Activated CD8-positive, alpha-beta memory T cell treated with anti-CD3 and anti-CD28 coated beads, Interleukin-2, amount 10 ng/mL, durations not matched to agents 7 days and 5 days (primary cell): ENCODE measurements at places on chromosomes 7 and 10.

DNA sequence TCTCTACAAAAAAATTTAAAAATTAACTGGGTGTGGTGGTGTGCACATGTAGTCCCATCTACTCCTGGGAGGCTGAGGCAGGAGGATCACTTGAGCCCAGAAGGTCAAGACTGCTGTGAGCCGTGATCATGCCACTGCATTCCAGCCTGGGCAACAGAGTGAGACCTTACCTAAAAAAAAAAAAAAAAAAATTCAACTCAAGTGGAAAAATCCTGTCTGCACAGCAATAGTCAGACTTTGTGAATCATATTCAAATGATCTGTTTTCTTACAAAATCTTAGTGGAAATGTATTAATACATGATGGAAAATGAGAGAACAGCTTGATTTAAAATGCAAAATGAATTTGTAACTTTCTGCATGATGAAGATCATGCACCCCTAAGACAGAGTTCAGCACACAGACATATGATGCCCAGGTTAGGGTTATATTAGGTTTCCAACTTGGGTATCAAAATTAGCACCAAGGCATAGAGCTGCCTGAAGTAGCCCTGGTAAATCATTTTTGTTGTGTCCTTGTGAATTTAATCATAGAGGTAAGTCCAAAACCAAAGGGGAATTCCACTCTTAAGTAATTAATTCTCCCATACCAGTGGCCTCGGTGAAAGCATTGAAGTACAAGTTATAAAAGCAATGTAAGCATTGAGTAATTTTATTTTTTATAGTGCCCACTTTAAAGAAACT lies 93.8 kb downstream of the ADD3 start:
- H3K27me3 ChIP-seq: no peaks in the 10 kb centered on the region
- H3K4me1 ChIP-seq: peaks cover 23% of the 10 kb centered on the region
- peaks cover 43% of the 10 kb centered on the region for H3K36me3 ChIP-seq
- no peak overlapping the region for H3K27ac ChIP-seq

- no peak overlapping the region for H3K4me3 ChIP-seq
- H3K27ac ChIP-seq: no peak overlapping the region
- H3K27me3 ChIP-seq: no peaks in the 10 kb centered on the region
- H3K36me3 ChIP-seq: no peaks in the 10 kb centered on the region
- H3K4me1 ChIP-seq: no peaks in the 10 kb centered on the region
Observed at GRCh38 chr7:103887853-103888602, 101.4 kb downstream of the RELN start.

- DNase-seq: no peak
- H3K27ac ChIP-seq: peak overlapping the region; percentile 88
- no peaks in the 10 kb centered on the region for H3K27me3 ChIP-seq
- peaks cover 89% of the 10 kb centered on the region for H3K36me3 ChIP-seq
- peaks cover 31% of the 10 kb centered on the region for H3K4me1 ChIP-seq
Observed at GRCh38 chr7:135160098-135160857, 10.2 kb downstream of the CYREN start.

GRCh38 chr7:22486597-22486996 lies 13.4 kb downstream of the STEAP1B start:
- no peaks in the 10 kb centered on the region for H3K36me3 ChIP-seq
- no peak overlapping the region for H3K27ac ChIP-seq
- DNase-seq: no peak
- peaks cover 13% of the 10 kb centered on the region for H3K4me1 ChIP-seq
- no peak overlapping the region for H3K4me3 ChIP-seq

- H3K4me3 ChIP-seq: peak overlapping the region; percentile 92
- peaks cover 84% of the 10 kb centered on the region for H3K4me1 ChIP-seq
- H3K36me3 ChIP-seq: peaks cover 31% of the 10 kb centered on the region
- DNase-seq: peak; percentile 93
- H3K27ac ChIP-seq: peak overlapping the region; percentile 94
- no peaks in the 10 kb centered on the region for H3K27me3 ChIP-seq
Observed at GRCh38 chr10:80459047-80459865, 5.1 kb downstream of the TSPAN14 start.

DNA sequence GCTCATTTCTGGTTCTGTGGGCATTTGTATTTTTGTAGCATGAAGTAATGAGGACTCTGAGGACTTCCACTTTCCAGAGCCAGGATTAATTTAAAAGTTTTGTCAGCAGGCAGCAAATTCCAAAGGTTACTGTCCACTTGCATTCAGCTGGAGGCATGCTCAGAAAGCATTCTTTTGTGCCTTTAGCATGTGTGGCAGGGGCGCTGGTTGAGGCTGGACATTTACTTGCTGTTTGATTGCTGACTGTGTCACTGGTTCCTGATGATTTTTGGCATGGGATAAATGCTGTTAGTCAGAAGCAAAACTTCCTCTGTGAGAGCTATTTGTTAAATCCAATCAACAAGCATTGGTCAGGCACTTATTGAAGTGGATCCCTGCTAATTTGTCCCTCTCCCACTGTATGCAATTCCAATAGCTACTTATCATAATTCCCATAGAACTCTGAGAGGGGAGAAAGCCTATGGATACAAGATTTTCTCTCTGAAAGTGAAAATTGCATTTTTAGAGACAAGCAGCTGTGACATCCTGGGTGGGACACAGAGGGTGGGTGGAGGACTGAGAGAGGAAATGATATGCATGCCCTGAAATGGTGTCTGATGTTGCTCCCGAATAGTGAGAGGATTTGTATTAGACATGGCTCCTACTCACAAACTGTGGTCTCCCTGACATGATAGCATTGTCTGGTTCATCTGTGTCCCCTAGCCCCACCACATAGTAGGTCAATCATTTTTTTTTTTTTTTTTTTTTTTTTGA lies 161.2 kb upstream of the WDR11 start:
- H3K36me3 ChIP-seq: no peaks in the 10 kb centered on the region
- H3K27me3 ChIP-seq: no peaks in the 10 kb centered on the region
- no peak for DNase-seq
- no peaks in the 10 kb centered on the region for H3K4me1 ChIP-seq
- no peak overlapping the region for H3K27ac ChIP-seq

- no peak for DNase-seq
- H3K36me3 ChIP-seq: peaks cover 1% of the 10 kb centered on the region
- no peak overlapping the region for H3K27ac ChIP-seq
- H3K27me3 ChIP-seq: no peaks in the 10 kb centered on the region
- H3K4me3 ChIP-seq: no peak overlapping the region
Observed at GRCh38 chr7:129282865-129283264, 58.0 kb downstream of the AHCYL2 start.

DNA sequence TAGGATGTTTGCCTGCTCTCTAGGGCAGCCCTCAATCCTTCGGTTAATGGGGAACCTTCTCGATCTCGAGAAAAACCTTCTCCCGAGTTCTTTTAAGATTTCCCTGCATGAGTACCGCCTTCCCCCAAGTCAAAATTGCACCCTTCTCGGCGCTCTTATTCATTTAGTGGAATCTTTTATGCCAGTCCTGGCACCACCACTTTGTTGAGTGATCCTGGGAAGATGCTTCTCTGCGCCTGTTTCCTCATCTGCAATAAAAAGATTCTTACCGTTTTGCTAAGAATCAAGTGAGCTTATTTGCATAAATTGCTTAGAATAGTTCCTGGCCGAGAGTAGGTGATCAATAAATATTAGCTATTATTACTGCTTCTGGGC lies 697 bp downstream of the ARPC1A start:
- no peaks in the 10 kb centered on the region for H3K27me3 ChIP-seq
- H3K27ac ChIP-seq: peak overlapping the region; percentile 72
- H3K36me3 ChIP-seq: peaks cover 12% of the 10 kb centered on the region
- peaks cover 40% of the 10 kb centered on the region for H3K4me1 ChIP-seq
- peak overlapping the region; percentile 82 for H3K4me3 ChIP-seq

GRCh38 chr7:45237788-45238461 lies 80.3 kb downstream of the RAMP3 start:
- H3K4me3 ChIP-seq: no peak overlapping the region
- peaks cover 65% of the 10 kb centered on the region for H3K27me3 ChIP-seq
- no peak overlapping the region for H3K27ac ChIP-seq
- DNase-seq: no peak
- no peaks in the 10 kb centered on the region for H3K36me3 ChIP-seq

GRCh38 chr10:78351283-78351682 lies 317.6 kb downstream of the RPS24 start:
- H3K27me3 ChIP-seq: peaks cover 6% of the 10 kb centered on the region
- H3K4me3 ChIP-seq: no peak overlapping the region
- no peak overlapping the region for H3K27ac ChIP-seq
- no peak for DNase-seq
- no peaks in the 10 kb centered on the region for H3K36me3 ChIP-seq
- no peaks in the 10 kb centered on the region for H3K4me1 ChIP-seq

- peaks cover 42% of the 10 kb centered on the region for H3K27me3 ChIP-seq
- peak overlapping the region; percentile 50 for H3K4me3 ChIP-seq
- no peak overlapping the region for H3K27ac ChIP-seq
Observed at GRCh38 chr10:16520900-16521299, 779 bp downstream of the C1QL3 start.

- no peaks in the 10 kb centered on the region for H3K27me3 ChIP-seq
- no peak overlapping the region for H3K4me3 ChIP-seq
- no peak overlapping the region for H3K27ac ChIP-seq
- H3K36me3 ChIP-seq: peaks cover 67% of the 10 kb centered on the region
Observed at GRCh38 chr7:50339990-50340500, 35.5 kb downstream of the IKZF1 start.

DNA sequence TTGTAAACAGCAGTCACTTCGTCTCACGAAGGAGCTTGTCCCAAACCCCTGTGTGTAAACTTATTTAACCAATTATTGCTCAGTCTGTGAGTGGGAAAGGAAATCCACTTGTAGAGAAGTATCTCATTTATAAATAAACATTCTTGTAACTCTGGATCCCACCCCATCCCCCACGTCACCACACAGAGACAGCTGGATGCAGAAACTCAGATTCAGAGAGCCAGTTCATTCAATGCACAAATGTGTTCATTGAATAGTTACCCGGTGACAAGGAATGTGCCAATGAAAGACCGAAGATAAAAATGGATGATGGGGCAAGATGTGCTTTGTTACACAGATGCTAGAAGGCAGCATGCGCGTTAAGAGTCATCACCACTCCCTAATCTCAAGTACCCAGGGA lies 8.3 kb upstream of the OCM start:
- H3K4me3 ChIP-seq: no peak overlapping the region
- DNase-seq: no peak
- H3K27ac ChIP-seq: no peak overlapping the region
- H3K4me1 ChIP-seq: no peaks in the 10 kb centered on the region

DNA sequence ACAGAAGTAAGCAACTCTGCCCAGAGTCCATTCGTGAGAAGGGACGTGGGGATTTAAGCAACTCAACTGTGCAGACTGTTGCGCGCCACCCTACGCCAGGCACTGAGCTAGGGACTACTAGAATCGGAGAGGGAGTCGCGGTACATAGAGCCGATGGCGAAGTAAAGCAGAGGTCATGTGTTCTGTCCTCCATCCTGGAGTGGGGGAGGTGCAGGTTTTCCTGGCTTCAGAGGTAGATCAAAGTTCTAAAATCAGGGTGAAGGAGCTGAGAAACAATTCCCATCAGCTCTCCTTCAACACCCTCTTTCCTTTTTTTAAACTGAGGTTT lies 23.2 kb downstream of the SLC35G1 start:
- no peak for DNase-seq
- H3K4me1 ChIP-seq: no peaks in the 10 kb centered on the region
- H3K27me3 ChIP-seq: no peaks in the 10 kb centered on the region
- no peak overlapping the region for H3K27ac ChIP-seq
- no peaks in the 10 kb centered on the region for H3K36me3 ChIP-seq
- H3K4me3 ChIP-seq: no peak overlapping the region

- no peak overlapping the region for H3K27ac ChIP-seq
- no peak overlapping the region for H3K4me3 ChIP-seq
- no peaks in the 10 kb centered on the region for H3K4me1 ChIP-seq
Observed at GRCh38 chr7:138941545-138941944, 39.6 kb downstream of the KIAA1549 start.

- H3K36me3 ChIP-seq: no peaks in the 10 kb centered on the region
- H3K4me3 ChIP-seq: no peak overlapping the region
- DNase-seq: no peak
- H3K27ac ChIP-seq: no peak overlapping the region
- H3K27me3 ChIP-seq: no peaks in the 10 kb centered on the region
Observed at GRCh38 chr7:71332207-71332606, 200.3 kb downstream of the GALNT17 start.

DNA sequence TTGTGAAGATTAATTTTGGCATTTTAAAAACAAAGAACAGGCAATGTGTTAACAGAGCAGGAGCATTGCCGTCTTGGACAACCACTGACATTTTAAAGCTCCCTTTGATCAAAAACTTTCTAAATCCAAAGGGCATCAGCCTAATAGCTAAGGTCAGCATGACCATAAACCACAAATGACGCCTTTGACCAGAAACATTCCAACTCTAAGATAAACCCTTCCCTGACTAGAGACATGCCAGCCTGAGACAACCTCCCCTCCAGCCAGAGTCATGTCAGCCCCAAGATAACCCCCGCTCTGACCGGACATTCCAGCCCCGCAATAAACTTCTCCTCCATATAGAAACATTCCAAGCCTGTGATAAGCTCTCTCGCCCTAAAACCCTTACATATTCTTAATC lies 949.4 kb upstream of the POT1 start:
- H3K36me3 ChIP-seq: no peaks in the 10 kb centered on the region
- H3K4me1 ChIP-seq: no peaks in the 10 kb centered on the region
- H3K27me3 ChIP-seq: no peaks in the 10 kb centered on the region
- H3K4me3 ChIP-seq: no peak overlapping the region

DNA sequence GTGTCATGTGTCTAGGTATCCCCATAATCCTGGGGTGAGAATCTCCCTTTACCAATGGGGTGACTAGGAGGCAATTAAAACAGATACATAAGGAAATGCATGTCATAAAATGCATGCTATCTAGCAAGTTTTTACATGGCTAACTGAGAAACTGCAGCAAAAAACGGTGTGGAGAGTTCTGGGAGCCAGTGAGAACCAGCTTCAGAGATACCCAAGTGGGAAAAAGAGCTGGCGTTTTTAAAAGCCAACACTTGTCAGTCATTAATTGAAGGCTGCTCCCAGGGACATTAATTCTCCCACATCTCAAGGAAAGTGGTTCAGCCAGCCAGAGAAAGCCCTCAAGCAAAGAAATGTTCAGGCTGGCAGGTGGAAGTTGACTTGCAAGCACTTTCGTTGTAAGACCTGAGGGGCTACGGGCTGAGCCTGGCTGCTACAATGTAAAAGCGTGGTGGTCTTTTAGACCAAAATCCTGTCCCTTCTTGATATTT lies 28.1 kb downstream of the ST8SIA6 start:
- peaks cover 1% of the 10 kb centered on the region for H3K36me3 ChIP-seq
- peak overlapping the region; percentile 66 for H3K27ac ChIP-seq
- peaks cover 55% of the 10 kb centered on the region for H3K4me1 ChIP-seq
- no peak for DNase-seq
- H3K27me3 ChIP-seq: peaks cover 18% of the 10 kb centered on the region
- H3K4me3 ChIP-seq: no peak overlapping the region

DNA sequence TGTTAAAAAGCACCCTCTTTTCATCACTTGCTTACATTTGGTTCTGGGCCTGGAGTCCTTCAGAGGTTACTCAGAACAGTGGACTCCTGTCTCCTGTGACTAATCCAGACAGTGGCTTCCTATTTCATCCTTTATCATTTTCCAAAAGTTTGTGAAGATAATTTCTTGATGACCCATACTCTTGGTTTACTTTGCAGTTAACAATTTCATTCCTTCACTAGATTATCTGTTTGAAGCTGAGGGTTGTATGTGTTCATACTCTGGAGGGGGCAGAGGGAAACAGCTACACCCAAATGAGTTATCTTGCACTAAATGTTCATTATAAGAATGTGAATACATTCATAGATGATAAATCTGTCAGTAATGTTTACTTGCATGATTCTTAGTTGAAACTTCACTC lies 124.7 kb downstream of the ZNF248 start:
- H3K27me3 ChIP-seq: no peaks in the 10 kb centered on the region
- H3K36me3 ChIP-seq: no peaks in the 10 kb centered on the region
- H3K27ac ChIP-seq: no peak overlapping the region
- H3K4me3 ChIP-seq: no peak overlapping the region
- H3K4me1 ChIP-seq: peaks cover 10% of the 10 kb centered on the region
- DNase-seq: no peak

GRCh38 chr7:23298141-23298881 lies 828 bp upstream of the MALSU1 start:
- no peaks in the 10 kb centered on the region for H3K27me3 ChIP-seq
- peaks cover 31% of the 10 kb centered on the region for H3K4me1 ChIP-seq
